ENCODE measurements at places on chromosomes 4 and X.

- DNase-seq: no peak
Observed at GRCh38 chr4:78525559-78525958, 26.0 kb upstream of the ANXA3 start.

DNA sequence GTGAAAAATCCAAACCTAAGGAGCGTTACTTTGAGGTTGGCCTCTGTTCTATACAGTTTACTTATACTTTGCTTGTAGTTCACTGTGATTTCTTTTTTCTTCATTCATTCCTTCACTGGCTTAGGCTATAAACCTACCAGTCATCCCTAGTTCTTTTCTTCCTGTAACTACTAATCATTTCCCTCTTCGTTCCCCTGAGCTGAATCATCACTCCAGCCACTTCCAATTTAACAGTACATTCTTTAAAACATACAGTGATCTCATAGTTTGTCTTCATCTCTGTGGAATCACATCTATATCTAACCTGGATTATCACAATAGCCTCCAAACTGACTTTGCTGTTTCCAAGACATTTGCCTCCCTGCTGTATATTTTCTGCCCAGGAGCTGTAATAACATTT is 25.2 kb upstream of the NPFFR2 start:
- no peak for DNase-seq

- no peak for DNase-seq
Observed at GRCh38 chrX:149939655-149939904, 1.3 kb upstream of the EOLA2 start.

DNA sequence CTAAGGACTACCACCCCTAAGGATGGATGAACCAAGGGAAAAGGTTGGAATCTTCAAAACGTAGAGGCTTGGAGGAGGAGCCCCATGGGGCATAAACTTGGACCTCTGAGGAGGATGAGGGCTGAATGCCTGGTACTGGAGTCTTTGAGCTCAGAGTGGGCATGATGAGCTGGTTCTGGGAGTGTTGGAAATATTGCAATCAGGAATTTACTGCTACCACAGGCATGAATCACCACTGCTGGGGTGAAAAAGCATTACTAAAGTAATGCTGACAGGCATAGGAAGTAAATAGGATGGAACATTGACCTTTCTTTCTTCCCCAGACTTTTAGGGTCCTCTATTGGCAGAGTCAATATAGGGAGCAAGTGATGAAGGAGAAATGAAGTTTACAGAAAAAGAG is 105.8 kb upstream of the RPS6KA3 start:
- DNase-seq: no peak

- no peak for DNase-seq
Observed at GRCh38 chr4:21413807-21414370, 534.7 kb downstream of the KCNIP4 start.

DNA sequence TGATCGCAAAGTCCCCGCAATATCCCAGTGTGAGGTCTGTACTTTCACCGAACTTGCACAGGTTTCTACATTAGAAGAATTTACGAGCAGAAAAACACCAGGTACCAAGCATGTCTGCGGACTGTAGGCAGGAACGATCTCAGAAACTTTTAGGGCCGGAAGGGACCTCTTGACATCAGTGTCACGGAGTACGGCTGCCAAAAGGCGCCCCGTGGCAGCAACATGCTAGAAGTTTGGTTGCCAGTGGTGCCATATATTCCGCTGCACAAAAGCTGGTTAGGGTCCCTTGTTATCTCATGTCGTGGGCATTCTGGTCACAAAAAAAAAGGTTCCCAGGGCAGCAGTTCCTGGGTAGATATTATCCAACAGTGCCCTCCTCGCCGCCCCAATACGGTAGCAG is 61.0 kb upstream of the DCAF8L1 start:
- no peak for DNase-seq

GRCh38 chr4:189090174-189090814 is 850.4 kb upstream of the FRG1 start:
- peak; percentile 42 for DNase-seq

DNA sequence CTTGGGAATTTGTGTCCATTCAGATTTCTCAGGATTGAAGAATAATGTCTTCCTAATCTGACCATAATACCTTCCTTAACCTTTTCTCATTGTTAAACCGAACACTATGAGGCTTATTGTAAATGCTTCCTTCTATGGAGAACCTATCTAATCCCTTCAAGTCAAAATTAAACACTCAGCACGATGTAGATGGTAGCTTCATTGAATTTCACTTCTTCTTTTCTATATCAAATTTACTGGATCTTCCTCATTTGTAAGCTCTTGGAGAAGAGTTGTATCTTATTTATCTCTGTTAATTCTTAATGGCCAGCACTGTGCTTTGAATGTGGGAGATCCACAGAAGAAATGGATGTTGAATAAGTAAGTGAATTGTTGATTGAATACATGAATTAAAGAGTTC is 109.0 kb upstream of the RAPGEF2 start:
- DNase-seq: no peak

GRCh38 chrX:84188320-84188834 is 378 bp upstream of the RPS6KA6 start:
- DNase-seq: no peak

DNA sequence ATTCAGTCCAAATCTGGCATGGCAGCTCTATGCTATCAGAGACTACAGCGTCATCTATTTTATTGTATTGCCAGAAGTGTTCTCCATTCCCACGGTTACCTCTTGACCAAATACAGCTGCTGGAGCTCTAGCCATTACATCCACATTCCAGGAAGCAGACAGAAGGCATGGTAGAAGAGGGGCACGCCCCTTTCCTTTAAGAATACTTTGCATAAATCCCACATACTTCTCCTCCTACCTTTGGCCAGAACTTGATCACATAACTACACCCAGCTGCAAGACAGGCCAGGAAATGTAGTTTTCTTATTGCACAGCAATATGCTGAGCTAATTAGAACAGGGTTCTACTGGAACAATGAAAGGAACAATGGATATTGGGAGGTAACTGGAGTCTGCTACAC is 14.9 kb downstream of the SLC9A7 start:
- no peak for DNase-seq

- DNase-seq: no peak
Observed at GRCh38 chr4:68373513-68373912, 23.6 kb upstream of the YTHDC1 start.

GRCh38 chr4:190121759-190122158 is 51.8 kb upstream of the DUX4 start:
- DNase-seq: no peak

GRCh38 chr4:8830056-8830455 is 41.6 kb downstream of the HMX1 start:
- no peak for DNase-seq

DNA sequence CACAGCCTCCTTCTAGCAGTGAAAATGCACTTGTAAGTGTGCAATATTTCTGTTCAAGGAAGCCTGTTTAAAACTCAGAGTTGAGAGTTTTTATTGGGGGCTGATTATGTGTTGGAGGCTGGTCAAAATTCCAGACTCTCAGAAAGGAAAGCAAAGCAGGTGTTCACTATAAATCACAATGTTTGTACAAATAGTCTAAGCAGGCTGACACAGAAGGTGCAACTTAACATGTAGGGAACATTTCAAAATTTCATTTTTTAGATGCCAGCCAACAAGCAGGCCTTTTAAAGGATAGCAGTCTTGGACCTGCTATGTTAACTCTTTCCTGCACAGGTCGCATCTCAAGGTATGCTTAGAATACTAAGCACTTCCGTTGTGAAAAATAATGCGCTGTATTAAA is 112.3 kb upstream of the IL13RA1 start:
- no peak for DNase-seq

GRCh38 chr4:150315691-150316090 is 237.4 kb downstream of the DCLK2 start:
- DNase-seq: no peak

GRCh38 chr4:169122422-169122821 is 112.4 kb upstream of the CBR4 start:
- no peak for DNase-seq

GRCh38 chr4:167021545-167022155 is 212.6 kb downstream of the SPOCK3 start:
- DNase-seq: peak; percentile 62

GRCh38 chr4:164683040-164683439 is 70.9 kb upstream of the SMIM31 start:
- DNase-seq: no peak

DNA sequence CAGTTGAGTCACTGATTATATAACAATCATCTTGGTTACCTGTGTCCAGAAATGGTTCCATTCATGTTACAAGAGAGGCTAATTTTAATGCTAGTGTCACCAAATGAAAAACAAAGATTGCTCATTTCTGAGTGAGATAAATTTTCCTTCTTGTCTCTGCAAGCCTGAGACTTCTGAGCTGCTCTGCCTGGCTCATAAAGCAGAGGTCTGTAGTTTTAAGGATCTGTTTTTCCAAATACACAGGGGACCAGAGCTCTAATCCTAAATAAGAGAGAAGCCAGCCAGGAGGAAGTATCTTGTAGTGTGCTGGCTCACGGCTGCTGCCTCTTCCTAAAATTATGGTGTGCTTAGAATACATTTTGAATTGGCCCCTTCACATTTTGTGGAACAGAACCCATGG is 42.6 kb downstream of the CLDN34 start:
- DNase-seq: no peak

GRCh38 chr4:57078685-57079521 is 31.3 kb downstream of the IGFBP7 start:
- DNase-seq: no peak

DNA sequence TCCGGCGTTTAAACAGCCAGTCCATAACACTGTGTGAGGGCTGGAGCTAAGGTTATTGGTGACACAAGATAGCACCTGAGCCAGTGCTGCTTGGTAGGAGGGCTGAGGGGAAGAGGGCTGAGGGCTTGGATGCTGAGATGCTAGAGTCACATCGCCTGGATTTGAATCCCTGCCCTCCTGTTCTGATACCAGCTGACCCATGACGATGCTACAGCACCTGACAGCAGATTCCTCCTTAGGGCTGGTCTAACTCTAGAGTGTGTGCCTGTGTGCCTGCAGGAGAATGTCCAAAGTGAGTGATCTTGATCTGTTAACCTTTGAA is 102.5 kb downstream of the PTTG2 start:
- DNase-seq: no peak

GRCh38 chr4:80173841-80174240 is 23.5 kb upstream of the PRDM8 start:
- DNase-seq: no peak

- DNase-seq: no peak
Observed at GRCh38 chr4:116736756-116737155, 348.6 kb downstream of the TRAM1L1 start.

DNA sequence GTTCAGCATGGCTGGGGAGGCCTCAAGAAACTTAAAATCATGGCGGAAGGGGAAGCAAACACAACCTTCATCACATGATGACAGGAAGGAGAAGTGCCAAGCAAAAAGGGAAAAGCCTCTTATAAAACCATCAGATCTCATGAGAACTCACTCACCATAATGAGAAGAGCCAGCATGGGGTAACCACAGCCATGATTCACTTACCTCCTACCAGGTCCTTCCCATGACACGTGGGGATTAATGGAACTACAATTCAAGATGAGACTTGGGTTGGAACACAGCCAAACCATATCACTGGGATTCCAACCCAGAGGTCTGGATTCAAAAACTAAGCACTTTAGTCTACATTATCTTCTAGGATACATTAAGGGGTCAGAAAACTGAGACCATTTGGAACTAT is 609.6 kb upstream of the SPANXN1 start:
- DNase-seq: no peak

- no peak for DNase-seq
Observed at GRCh38 chrX:51837451-51837850, 56.0 kb upstream of the MAGED1 start.

DNA sequence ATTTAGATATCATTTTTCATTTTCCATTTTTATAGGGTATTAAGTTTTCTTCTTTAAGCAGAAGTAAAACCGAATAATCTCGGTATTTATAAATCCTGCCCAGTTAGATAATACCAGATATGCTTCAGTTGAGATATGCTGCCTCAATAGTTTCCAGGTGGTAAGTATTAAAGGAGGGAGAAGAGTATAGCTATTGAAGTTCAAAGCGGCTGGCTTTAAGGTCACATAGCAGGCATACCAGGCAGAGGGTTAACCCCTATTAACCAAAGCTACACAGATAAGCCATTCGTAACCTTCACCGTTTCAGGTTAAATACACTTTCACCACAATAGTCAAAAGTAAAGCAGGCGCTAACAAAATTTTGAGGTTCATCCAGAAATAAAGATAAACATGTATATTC is 54.2 kb downstream of the EDNRA start:
- no peak for DNase-seq

GRCh38 chr4:144411700-144412099 is 234.3 kb upstream of the HHIP start:
- no peak for DNase-seq

DNA sequence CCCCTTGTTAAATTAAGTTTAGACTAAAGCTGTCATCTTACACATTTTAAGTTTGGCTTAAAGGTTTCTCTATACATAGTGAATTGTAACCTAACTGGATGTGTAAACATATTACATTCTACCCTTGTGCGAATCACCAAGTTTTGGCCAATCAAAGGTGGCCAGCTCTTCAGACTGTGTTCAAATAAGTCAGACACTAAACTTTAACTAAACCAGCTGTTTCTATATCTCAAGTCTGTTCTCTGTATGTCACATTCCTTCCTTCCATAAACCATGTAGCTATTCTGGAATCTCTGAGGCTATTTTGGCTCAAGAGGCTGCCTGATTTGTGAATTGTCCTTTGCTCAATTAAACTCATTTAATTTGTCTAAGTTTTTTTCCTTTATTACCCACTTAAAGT is 6.7 kb downstream of the SULT1B1 start:
- no peak for DNase-seq

GRCh38 chr4:106670976-106671375 is 302.4 kb upstream of the GIMD1 start:
- no peak for DNase-seq

DNA sequence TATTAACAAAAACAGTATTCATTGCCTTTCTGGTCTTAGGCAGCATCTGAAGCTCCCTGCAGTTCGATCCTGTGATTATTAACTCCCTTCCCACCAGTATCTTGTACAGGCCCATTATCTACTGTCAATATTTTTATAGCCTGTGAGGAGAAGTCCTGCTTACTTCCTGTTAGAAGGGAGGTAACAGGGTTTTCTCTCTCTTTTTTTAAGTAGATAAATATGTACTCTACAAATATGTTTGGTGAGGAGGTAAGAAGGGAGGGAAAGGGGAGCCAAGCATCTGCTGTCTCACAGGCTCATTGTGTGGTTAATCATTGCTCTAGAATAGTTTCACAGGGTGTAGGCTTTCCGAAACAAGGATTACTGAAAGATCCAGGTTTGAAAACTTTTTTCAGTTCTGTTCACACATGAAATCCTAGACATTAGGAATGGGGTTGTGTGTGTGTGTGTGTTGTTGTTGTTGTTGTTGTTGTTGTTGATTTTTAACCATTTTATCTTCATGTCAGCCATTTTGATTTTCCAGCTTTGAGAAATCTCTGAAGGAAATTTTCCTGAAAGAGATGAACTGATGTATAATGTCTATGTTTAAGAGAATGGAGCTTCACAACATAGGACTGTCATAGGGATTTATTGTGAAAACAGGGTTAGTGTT is 14.2 kb downstream of the ATOH1 start:
- DNase-seq: no peak

- no peak for DNase-seq
Observed at GRCh38 chrX:147378767-147379166, 533.0 kb upstream of the FMR1 start.
